ENCODE measurements at places on chromosomes 7 and 10.

GRCh38 chr10:101020427-101021075 lies 10.4 kb downstream of the PDZD7 start:
- DNase-seq: no peak

- no peak for DNase-seq
These were observed 45.4 kb upstream of the COL13A1 start for GRCh38 chr10:69756279-69756678.

- no peak for DNase-seq
These were observed 210.6 kb downstream of the TNS3 start for GRCh38 chr7:47371317-47371716.

DNA sequence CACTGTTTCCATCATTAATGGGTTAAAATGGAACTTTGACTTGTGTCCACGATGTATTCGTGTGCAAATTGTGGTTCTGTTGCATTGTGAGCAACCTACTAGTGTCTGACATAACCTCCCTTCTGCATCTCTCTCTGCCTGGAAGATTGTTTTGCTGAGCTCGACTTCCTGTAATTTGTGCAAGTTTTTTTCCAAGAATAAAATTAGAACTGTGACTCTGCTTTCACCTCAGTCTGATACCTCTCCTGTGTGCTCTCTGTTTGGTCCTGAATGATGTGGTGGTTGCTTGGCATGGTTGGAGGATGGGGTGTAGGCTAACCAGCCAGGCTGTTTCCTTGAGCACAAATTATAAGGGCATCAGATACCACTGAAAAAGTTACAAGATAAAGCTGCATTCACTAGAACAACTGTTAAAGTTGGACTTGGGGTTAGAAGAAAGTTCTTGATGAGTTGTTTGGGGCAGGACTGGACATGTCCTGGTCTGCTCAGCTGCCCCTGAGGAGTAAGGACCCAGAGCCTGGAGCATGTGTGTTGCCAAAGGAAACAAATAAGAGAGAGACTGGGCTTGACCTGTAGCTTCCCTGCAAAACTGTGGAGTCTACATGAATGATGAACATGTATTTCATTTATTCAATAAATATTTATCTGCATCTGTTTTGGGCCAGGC lies 1.9 kb upstream of the VOPP1 start:
- DNase-seq: no peak

DNA sequence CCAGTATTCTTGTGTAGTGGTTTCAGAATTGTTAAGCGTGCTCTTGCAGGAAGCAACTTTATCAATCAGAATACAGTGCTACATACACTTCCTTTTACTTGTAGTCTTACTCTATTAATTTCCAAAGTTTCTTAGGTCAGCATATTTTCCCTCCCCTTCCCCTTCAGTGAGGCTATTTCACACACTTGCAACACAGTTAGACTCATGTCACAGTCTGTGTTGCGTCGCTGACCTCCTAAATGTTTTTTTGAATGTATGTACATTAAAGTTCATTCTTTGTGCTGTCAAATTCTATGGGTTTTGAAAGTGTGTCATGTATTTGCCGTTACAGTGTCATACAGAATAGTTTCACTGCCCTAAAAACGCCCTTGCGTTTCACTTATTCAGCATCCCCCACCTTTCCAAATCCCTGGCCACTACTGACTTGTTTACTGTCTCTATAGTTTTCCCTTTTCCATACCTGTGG lies 5.4 kb upstream of the HKDC1 start:
- DNase-seq: no peak

DNA sequence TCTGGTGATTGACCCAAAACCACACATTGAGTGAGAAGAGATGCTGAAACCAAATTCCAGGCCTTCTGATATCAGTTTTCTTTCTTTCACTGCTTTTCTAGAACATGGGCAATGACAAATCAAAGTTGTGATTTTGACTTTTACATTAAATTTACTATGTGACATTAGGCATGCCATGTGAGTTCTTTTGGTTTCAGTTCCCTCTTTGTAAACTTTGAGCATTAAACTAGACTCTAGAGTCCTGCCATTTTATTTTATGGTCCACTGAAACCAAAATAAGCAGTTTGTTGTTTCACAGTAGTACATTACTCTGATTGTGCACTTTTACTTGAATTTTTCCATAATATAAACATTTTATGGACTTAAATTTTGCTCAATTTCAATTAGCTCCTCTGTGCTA lies 381.1 kb upstream of the SEMA3D start:
- no peak for DNase-seq

DNA sequence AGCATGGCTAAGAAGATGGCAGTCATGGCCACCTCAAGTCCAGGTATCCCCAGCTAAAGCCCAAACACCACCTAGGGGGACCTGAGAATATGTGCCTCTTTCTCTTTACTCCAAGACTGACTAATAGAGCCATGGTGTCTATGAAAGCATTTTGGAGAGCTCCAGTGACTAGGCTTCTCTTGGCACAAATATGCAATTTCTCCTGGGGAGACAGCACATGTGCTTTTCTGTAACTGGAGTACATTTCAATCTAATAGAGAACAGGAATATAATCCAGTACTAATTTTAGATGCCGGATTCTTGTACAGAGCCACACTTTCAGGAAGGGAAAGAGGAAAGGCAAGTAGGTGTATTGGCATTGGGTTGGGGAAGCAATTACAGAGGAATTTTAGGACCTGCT lies 260.1 kb downstream of the BMPER start:
- DNase-seq: no peak

GRCh38 chr7:23161482-23161881 lies 20.4 kb upstream of the NUP42 start:
- DNase-seq: no peak

DNA sequence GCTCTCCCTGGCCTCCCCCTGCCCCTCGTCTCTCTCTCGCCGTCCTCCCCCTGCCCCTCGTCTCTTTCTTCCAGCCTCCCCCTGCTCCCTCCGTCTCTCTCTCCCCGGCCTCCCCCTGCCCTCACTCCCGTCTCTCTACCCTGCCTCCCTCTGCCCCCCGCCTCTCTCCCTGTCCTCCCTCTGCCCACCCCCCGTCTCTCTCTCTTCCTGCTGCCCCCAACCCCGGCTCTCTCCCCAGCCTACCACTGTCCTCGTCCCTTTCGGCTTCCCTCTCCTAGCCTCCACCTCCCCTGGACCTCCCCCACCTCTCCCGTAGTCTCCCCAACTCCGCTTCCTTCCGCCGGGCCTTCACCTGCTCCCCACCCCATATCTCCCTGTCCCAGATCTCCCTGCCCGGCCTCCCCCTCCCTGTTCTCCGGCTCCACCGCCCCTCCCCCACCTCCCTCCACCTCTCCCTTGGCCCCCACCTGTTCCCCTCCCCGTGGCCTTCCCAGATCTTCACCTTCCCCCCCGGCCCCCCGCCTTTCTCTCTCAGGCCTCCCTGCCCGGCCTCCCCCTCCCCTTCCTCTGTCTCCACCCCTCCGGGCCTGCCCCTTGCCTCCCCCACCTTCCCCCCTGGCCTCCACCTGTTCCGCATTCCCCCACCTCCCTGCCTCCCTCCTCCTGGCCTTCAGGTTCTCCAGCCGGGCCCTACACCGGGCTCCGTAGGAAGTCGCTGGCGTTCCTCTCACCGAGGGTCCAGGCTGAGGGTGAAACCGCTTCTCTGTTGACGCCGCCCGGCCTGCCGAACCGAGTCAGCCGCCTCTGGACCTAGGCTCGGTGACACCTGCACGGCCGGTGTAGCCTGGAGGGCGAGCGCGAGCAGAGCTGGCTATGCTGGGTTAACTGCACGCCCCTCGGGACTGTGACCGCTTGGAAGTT lies 1.2 kb downstream of the GET4 start:
- no peak for DNase-seq

DNA sequence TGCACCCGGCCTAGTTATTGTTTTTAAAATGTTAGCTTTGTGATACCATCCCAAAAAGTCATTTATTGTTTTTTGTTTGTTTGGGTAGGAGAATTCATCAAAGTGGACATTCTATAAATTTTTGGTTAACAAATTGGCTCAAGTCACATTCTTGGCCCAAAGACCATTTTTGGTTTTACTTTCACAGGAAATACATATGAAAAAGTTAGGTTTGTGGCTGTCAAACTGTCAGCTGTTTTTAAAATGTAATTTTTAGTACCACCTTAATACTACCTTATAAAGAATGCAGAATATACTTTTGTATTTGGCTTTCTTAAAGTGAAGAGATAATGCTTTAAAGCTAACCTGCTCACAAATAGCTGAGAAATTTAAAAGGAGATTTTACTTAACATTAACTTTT lies 25.1 kb downstream of the TMEM168 start:
- no peak for DNase-seq

- DNase-seq: no peak
These were observed 1.8 kb upstream of the CHN2 start for GRCh38 chr7:29192811-29193210.

GRCh38 chr7:104480529-104480928 lies 152.1 kb downstream of the LHFPL3 start:
- no peak for DNase-seq

DNA sequence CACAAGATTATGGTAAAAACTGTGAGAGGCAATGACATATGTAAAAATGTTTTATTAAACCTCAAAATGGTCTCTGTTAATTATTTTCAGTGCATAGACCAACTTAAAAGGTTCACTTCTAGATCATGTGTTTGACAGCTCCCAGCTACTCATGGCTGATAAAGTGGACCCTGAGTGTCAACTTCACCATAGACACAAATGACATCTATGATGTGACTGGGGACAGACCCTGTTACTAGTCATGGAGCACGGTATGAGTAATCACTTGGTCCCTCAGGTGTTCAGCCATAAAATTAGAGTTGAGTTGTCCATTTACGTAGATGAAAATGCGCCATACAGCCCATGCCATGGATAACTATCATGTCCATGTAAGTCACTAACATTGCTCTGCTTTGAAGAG lies 199.8 kb downstream of the ZNF365 start:
- DNase-seq: no peak

DNA sequence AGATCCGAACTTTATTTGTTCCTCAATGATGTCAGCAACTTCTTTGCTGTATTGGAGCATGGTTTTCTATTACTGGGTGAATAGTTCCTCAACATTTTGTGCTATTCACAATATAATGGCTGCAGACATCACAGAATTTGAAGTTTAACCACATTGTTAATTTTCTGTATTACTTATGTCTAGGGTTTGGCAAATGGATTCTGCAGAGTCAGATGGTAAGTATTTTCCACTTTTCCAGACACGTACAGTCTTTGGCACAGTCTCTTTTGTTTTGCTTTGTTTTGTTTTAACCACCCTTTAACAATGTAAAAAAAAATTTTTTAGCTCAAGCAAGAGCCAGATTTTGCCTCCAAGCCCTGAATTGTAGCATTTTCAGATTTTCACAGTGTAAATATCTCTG lies 36.8 kb upstream of the FOXK1 start:
- DNase-seq: no peak

DNA sequence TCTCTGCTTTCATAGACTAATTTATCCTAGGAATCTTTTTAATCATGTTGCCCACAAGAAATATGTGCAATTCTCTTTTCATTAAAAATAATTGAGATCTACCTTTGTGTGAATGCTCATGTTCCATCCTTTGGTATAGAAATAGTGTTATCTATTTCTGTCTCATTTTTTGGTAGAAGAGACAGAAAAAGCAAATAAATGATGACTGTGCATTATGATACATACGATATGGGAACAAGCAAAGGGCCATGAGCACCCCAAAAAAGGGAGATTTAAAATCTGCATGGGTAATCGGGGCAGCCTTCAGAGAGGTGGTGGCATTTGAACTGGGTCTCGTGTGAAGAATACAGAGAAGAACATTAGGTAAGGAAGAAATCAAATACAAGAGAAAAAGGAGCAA lies 1197.5 kb upstream of the AUTS2 start:
- DNase-seq: no peak

GRCh38 chr7:110850224-110850623 lies 240.7 kb upstream of the LRRN3 start:
- DNase-seq: no peak

- DNase-seq: no peak
These were observed 158.9 kb upstream of the AGR3 start for GRCh38 chr7:17040716-17041115.

DNA sequence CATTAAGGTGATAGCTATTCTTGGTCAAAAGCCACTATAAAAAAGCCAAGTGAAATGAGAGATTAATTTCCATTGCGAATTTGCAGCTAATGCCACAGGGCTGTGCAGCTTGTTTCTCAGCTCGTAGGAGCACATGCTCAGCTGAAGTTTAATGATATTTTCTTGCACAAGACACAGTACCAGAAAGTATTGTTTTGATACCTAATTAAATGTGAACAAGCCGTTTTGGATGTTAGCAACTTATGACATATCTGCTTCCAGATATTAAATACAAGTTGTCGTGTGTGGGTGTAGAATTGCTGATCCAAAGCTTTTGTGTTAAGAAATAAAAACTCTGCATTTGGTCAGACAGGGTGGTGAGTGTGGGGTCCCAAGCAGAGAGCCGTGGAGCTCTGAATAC lies 47.2 kb downstream of the ADARB2 start:
- DNase-seq: no peak

DNA sequence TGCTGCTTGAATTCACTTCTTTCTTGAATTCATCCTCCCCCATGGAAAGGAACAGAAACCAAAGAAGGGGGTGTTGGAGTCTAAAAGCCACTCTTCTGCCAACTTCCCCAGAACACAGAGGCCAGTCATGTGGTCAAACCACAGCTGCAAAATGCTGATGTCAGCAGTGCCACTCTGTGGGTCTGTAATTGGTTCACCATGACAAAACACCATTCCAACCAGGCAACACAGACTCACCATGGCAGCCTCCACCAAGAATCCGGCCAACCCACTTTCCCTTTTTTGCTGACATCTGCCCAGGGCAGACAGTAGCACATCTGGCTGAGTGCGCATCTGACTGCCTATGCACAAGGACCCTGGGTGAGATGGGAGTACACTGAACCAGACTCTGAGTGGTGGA lies 16.8 kb downstream of the OSBPL3 start:
- no peak for DNase-seq

GRCh38 chr7:82818171-82818570 lies 344.5 kb downstream of the PCLO start:
- DNase-seq: no peak

DNA sequence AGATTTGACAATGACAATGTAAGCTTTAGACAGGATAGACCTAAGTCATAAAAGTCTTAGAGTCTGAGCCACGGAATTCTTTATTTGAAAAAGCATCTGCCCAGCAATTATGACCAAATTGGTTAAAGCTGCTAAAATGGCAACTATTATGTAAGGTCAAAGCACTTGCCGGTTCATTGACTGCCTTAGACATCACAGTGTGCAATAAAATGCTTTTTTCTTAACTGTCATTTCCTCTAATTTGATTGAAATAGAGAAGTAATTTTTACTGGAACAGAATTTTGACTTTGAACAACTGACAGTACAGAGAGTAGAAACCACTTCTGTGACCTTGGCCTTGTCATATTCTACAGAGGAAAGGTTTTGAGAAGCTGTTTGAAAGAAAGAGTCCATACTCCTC lies 142.9 kb downstream of the THSD7A start:
- no peak for DNase-seq
